ENCODE measurements at places on chromosomes 2 and 18.
A peak's percentile ranks its signal among the peaks of the same experiment; 100 is the strongest.

- no peak for DNase-seq
Observed at GRCh38 chr2:69624131-69624530, 19.4 kb downstream of the AAK1 start.

DNA sequence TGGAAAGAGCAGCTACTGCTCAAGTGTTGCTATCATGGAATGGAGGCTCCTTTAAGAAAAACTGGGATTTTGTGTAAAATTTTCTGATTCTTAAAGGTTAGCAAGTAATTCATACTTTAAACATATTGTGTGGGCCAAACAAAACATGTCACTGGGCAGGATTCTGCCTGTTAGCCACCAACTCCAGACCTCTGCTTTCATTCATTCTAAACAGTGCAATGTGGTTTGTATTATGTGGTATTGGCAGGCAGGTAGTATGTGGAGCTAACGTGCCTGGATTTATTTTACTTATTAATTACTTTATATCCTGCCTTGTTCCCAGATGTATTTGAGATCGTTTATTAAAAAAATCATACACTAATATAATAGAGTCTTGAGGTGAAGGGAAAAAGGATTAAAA, 1521.3 kb upstream of the ACVR2A start:
- no peak for DNase-seq

- no peak for DNase-seq
Observed at GRCh38 chr2:143030127-143030526, 99.1 kb upstream of the ARHGAP15 start.

DNA sequence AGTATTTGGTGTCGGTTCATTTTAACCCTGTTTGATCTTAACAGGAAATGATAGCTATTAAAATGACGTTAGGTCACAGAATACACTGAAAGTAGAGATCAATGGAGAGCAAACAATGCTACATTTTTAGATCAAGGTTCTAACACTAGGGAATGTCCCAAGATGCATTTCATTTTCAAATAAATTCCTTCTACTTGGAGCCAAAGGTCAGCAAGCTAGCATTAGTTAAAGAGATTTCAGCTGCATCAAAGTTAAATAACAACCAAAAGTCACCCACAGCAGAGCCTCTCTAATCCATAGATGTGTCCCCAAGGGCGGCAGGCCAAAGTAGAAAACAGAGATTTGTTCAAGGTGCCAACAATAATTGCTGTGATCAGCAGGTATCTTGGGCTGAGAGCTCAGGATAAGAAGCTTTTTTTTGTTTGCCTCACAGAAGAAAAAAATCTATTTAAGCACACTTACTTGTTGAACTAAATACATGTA, 1233.6 kb upstream of the TMEFF2 start:
- DNase-seq, result peak; percentile 5

DNA sequence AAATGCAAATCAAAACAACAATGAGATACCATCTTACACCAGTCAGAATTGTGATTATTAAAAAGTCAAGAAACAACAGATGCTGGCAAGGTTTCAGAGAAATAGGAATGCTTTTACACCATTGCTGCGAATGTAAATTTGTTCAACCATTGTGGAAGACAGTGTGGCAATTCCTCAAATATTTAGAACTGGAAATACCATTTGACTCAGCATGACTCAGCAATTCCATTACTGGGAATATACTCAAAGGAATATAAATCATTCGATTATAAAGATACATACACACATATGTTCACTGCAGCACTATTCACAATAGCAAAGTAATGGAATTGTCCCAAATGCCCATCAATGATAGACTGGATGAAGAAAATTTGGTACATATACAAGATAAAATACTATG, 516.7 kb downstream of the ERBB4 start:
- no peak for DNase-seq

GRCh38 chr2:10350761-10351160, 48.1 kb downstream of the HPCAL1 start:
- no peak for DNase-seq

DNA sequence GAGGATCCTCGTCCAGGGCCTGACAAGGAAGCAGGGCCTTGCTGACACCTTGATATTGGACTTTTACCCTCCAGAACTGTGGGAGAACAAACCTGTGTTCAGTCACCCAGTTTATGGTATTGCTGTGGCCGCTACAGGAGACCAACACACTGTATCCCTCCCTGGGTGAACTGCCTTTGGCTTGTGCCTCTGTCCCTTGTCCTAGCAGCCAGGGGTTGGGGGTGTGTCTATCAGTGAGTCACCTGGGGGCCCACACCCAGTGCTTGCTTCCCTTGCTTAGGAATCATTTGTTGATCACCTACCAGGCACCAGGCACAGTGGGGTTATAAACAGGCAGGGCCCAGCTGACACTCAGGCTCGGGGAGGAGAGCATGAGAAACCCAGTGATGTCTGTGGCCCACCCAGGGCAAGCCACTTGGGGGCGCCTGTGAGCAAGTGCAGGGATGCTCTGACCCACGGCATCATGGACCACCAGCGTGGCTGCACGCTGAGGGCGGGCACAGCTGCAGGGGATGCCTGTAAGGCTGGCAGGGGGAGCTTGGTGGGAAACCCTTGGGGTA, 17.1 kb downstream of the TMEM185B start:
- DNase-seq, result no peak

GRCh38 chr18:66872277-66872676, 268.4 kb upstream of the CDH19 start:
- DNase-seq, result peak; percentile 10

GRCh38 chr2:172387361-172387760, 40.0 kb upstream of the ITGA6 start:
- no peak for DNase-seq

DNA sequence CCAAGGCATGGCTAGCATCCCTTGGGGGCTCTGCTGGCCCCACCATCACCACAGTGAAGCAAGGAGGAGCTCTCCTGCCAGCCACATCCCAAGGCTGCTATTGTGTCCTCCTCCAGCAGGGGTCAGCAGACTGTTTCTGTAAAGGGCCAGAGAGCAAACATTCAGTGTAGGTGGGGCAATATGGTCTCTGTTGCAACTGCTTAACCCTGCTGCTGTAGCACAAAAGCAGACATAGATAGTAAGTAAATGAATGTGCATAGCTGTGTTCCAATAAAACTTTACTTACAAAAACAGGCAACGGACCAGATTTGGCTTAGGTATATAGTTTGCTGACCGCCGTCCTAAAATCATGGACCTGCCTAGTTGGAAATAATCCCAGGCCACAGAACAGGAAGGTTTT, 36.4 kb upstream of the ZBTB7C start:
- peak; percentile 67 for DNase-seq

- no peak for DNase-seq
Observed at GRCh38 chr2:239611222-239611795, 210.5 kb upstream of the HDAC4 start.

DNA sequence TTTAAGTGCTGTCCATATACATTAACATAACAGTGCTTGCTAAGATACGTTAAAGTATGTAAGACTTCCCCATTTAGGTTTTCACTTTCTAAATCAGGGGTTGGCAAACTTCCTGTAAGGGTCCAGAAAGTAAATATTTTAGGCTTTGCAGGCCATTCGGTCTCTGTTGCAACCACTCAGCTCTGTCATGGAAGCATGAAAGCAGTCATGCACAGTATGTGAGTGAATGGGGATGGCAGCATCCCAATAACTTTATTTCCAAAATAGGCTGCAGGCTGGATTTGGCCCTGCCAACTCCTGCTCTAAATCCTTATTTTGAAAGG, 128.7 kb downstream of the PLA2R1 start:
- no peak for DNase-seq

GRCh38 chr2:17762451-17762850, 8.5 kb downstream of the GEN1 start:
- no peak for DNase-seq

DNA sequence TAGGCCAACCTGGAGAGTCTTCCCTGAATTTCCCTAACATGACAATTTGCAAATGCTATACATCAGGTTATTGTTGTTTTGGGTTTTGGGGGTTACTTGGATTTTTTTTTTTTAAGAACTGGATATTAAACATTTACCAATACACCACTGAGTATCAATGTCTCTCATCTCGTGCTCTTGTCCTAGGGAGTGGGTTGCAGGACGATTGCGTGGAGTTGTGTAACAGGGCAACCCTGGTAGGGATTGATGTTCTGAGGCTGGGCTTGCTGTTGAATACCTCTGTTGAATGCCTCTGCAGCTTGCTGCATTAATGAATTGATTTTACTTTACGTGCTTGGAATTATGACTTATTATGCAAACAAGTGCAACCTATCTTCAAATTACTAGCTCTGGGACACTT, 18.8 kb upstream of the FOSL2 start:
- DNase-seq, result no peak

DNA sequence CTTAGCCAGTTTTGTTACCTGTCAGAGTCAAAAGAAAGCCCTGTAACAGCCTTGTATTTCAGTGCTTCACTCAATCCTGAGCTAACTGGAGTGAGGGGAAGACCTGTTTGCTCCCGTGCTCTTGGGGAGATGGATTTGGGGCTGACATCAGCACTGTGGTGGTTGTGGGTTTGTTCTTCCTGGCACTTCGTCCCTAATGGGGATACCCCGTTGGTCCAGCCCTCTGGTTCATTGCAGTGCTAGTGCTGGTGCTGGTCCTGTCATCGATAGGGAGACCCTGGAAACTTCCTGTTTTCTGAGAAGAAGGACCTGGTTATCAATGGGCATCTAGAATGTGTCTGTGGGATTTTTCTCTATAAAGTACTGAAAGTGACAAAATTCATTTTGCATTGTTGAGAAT, 205.4 kb downstream of the ZNF407 start:
- no peak for DNase-seq

DNA sequence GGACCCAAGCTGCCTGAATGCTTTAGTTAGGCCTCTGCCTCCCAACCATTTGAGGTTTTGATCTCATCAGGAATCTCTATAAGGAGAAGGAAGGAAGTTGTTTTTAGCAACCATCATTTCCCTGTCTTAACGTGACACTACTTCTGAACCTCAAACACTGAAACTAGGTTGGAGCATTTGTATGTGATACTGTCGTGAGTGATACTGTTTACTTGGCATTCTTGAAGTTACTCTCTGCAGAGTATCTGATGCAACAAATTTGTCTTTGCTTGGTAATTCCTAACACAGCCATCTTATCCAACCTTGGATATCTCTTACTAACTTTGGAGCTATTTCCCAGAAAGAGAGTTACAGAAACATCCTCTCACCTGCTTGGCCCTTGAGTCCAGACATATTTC, 22.1 kb downstream of the TTLL4 start:
- no peak for DNase-seq

- no peak for DNase-seq
Observed at GRCh38 chr2:31693882-31694281, 113.1 kb upstream of the SRD5A2 start.

DNA sequence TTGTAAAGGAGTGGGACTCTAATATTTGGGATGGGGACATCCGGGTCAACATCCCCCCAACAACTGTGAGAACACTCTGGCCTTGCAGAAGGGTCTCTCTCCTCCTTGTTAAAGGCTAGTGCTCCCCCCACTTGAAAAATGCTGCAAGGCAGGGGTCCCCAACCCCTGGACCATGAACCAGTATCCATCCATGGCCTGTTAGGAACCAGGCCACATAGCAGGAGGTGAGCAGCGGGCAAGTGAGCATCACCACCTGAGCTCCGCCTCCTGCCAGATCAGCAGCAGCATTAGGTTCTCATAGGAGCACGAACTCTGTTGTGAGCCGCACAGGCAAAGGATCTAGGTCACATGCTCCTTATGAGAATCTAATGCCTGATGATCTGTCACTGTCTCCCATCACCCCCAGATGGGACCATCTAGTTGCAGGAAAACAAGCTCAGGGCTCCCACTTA, 243.9 kb upstream of the ID2 start:
- no peak for DNase-seq

DNA sequence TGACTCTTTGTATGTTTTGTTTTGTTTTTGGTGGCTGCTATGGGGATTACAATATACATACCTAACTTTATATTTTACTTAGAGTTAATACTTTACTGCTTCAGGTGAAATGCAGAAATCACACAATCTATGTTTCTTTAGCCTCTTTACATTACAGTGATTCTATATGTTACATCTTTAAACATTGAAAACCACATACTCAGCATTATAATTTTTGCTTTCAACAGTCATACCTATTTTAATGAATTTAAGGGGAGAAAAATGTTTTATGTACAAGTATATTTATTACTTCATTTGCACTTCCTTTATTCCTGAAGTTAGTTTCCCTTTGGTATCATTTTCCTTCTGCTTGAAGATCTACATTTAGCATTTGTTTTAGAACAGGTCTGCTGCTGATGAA, 23.1 kb downstream of the FAM117B start:
- no peak for DNase-seq

GRCh38 chr18:9328776-9329175, 5.8 kb upstream of the TWSG1 start:
- no peak for DNase-seq

- peak; percentile 28 for DNase-seq
Observed at GRCh38 chr2:44528595-44528994, 166.8 kb downstream of the CAMKMT start.

GRCh38 chr2:172926785-172927640, 148.6 kb upstream of the MAP3K20 start:
- DNase-seq, result no peak

- DNase-seq, result no peak
Observed at GRCh38 chr18:9474108-9474982, 968 bp upstream of the RALBP1 start.

GRCh38 chr2:28084564-28084963, 194.0 kb downstream of the BABAM2 start:
- peak; percentile 38 for DNase-seq

DNA sequence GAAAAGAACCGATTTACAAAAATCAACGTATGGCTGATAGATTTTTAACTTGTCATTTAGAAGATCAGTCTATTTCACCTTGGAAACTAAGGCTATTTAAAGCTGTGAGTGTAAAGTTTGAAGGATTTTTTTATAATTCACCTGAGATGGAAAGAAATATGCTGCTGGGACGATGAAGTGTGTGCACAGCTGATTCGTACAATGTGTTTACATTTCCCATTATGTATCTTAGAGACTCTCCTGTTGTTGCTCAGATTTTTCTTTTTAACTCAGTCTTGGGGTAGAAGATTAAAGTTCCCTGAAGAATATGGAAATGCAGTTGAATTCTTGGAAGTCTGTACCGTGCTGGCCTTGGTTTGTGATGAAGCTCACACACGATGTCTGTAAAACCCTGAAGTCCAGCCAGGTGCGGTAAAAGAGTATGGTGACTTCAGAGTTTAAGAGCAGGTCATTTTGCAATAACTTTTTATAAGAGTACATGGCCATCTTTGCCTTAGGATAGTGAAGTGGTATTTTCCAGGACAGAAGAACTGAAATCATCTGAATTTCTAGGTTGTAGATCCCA, 250.1 kb downstream of the PRKCE start:
- no peak for DNase-seq

DNA sequence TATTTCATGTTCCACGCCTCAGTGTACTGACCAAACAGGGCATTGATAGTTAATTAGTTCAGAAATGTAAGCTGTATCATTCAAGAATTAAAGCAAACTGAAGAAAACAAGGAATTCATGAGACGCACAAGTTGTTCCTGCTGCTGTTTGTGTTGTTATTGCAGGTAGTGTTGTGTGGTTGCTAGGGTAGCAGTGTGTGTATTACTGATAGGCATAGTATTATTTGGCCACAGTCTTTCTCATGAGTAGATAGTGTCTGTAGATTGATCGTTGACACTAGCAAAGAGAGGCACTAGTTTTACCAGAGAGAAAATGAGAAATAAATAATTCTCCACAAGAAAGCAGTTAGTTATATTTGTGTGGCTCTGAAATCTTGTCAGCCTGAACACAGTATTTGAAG, 548.6 kb downstream of the LRP1B start:
- DNase-seq, result no peak

Measured in kidney glomerular epithelial cell (primary cell).